ENCODE measurements at places on chromosomes 12 and 14.
A peak's percentile ranks its signal among the peaks of the same experiment; 100 is the strongest.

- no peak for DNase-seq
Observed at GRCh38 chr14:100775351-100775830, 48.7 kb downstream of the DLK1 start.

GRCh38 chr12:9064201-9064814 lies 51.4 kb downstream of the A2M start:
- DNase-seq, result peak; percentile 60

DNA sequence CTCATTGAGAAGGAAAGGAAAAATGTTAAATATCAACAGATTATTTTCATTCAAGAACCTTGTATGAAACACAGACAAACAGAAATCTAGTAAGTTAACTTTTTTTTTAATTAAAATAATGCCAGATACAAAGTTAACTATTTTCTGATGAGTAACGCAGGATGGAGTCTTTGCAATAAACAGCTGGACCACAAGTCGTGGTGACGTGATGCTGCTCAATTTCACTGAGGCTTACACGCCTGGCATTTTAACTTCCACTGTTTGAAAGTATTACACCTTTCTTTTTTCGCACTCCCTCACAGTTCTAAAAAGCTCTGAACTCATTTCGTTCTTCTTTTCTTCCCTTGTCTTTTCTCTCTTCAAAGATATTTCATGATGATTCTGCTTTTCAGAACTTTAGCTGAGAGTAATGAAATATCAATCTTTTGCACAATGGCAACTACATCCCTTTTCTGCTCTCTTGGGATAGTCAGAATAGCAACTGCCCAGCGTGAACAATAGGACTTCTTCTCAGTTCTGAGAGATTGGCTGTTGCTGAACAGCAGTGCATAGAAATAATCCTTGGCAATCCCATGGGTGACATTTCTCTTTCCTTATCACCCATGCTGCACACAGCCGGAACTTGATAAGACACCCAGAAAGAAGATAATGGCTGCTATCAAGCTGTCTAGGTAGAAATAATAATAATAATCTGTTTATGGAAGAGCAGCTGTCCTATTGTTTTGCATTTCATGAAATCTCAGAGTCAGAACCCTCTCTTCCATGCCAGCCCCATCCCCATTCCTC lies 160.5 kb downstream of the BTG1 start:
- no peak for DNase-seq

- no peak for DNase-seq
Observed at GRCh38 chr12:48489012-48489411, 6.7 kb downstream of the C12orf54 start.

DNA sequence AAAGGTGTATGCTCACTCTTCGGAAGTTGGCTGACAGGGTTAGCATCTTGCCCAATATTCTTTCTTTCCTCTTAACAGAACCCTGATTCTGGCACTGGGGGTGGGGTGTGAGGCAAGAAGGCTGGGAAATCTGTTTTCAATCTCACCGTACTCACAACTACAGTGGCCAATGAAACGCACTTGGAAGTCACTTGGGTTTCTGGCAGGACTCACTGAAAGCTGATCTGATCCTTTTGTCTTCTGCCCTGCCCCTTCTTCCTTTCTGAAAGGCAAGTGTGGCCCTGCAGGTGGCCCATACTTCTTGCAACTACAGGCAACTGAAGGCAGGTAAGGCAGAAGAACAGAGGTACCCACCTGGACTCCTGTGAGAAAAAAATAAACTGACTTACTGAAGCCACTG lies 106.9 kb downstream of the STXBP6 start:
- DNase-seq, result peak; percentile 76

DNA sequence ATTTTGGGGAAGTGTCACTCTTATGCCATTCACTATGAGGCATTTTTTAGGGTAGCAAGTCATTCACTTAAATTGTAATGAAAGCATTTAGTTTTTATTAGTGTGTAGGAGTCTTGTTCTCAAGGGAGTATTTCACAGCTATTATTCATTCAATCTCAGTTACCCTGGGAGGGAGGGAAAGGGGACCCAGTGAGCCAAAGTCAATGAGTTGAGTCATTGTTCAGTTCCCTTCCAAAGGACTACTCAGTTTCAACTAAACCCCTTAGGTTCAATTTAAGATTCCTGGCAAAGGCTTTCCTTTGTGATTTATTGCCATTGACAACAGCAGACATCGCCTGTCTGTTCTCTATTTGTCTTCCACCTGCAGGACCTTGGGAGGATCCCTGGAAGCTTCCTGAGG lies 29.3 kb upstream of the RASSF8 start:
- no peak for DNase-seq

- DNase-seq, result no peak
Observed at GRCh38 chr14:95980402-95980801, 58.8 kb upstream of the C14orf132 start.

DNA sequence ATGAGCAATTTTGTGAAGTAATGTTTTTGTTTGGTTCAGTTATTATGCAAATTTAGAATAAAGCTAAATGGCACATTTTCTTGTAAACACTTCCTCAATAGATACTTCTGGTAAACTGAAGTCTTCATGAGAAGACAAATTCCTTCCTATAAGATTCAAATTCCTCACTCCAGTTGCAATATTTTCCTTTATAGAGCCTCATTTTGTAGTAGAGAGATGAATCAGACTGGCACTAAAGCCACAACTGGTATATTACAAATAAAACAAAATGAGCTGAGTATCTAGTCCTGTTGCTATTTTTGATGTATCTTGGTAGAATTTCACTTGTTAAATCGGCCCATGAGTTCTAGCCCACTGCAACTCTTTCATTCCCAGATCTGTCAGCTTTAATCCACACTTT lies 5.5 kb downstream of the LGR5 start:
- DNase-seq, result no peak

GRCh38 chr12:65278576-65279368 lies at the start of gene MSRB3:
Gene MSRB3, plus strand, starts transcription at chr12:65278683. Its CDS starts 29,897 bp downstream, at chr12:65308580.
- peak; percentile 89 for DNase-seq

- DNase-seq, result no peak
Observed at GRCh38 chr12:113246478-113247122, 25.3 kb downstream of the TPCN1 start.

DNA sequence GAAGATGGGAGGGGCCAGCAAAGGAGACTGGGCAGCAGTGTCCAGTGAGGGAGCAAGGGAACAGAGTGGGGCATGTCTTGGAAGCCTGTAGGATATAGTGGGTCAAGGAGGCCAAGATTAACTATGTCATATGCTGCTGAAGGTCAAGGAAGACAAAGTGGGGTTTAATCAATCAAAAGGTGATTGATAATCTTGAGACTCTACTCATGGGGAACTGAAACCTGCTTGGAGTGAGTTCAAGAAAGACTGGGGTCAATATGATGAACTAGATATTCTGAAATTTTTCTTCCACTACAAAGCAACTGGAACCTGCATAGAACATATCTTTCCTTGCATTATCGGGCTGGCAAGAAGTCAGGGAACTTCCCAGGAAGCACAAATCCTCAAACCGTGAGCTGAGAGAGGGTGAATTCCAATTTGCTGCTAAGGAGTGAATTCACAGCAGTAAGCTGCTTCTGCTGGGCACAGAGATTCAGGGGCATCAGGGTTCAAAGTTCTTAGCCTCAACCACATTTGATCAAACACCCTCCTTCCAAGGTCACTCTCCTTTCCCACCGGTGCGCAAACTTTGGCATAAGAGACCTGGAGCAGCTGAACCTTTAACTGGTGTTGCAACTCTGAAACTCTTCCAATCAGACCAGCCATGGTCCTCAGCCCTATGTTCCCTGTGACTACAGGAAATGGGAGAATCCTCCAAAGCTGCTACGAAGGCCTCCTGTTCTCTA lies 40.3 kb upstream of the DCD start:
- no peak for DNase-seq

GRCh38 chr12:64461634-64462414 lies 9.9 kb downstream of the TBK1 start:
- DNase-seq, result no peak
